ENCODE measurements at places on chromosomes 16 and 17.

- no peak for DNase-seq
These were observed 49.3 kb upstream of the WSB1 start for GRCh38 chr17:27244491-27245223.

- DNase-seq, result no peak
These were observed 48.7 kb upstream of the NLK start for GRCh38 chr17:27993723-27994310.

- DNase-seq, result no peak
These were observed 3.1 kb upstream of the PERCC1 start for GRCh38 chr16:1427473-1428461.

- DNase-seq, result no peak
These were observed 4.9 kb downstream of the MT3 start for GRCh38 chr16:56594292-56594619.

DNA sequence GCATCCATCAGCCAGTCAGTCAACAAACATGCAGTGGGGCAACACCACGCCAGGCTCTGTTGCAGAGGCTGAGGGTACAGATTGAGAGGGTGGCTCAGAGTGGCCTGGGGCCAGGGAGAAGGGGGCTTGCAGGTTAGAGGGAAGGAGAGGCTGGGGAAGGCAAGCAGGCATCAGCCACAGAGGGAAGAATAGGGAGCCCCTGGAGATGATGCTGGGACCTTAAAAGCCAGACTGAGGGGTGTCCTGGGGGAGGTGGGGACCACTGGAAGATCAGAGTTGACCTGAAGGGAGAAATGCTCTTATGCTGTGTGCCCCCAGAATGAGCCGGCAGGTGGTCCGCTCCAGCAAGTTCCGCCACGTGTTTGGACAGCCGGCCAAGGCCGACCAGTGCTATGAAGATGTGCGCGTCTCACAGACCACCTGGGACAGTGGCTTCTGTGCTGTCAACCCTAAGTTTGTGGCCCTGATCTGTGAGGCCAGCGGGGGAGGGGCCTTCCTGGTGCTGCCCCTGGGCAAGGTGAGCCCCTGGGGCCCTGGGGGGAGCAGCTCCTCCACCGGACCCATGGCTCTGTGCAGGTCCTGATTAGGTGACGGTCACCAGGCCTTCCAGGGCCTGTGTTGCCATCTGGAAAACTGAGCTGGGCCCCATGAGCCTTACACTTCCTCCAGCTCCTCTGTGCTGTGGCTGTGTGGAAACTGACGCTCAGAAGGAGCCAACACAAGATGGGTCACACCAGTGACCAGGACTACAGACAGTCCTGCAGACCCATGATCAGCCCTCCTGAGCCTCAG is 1.7 kb downstream of the CORO1A start:
- DNase-seq, result no peak

- DNase-seq, result no peak
These were observed at the start of gene RNF157 for GRCh38 chr17:76240461-76241203. Gene RNF157, minus strand, starts transcription at chr17:76240493. Its CDS starts 253 bp downstream, at chr17:76240240.

DNA sequence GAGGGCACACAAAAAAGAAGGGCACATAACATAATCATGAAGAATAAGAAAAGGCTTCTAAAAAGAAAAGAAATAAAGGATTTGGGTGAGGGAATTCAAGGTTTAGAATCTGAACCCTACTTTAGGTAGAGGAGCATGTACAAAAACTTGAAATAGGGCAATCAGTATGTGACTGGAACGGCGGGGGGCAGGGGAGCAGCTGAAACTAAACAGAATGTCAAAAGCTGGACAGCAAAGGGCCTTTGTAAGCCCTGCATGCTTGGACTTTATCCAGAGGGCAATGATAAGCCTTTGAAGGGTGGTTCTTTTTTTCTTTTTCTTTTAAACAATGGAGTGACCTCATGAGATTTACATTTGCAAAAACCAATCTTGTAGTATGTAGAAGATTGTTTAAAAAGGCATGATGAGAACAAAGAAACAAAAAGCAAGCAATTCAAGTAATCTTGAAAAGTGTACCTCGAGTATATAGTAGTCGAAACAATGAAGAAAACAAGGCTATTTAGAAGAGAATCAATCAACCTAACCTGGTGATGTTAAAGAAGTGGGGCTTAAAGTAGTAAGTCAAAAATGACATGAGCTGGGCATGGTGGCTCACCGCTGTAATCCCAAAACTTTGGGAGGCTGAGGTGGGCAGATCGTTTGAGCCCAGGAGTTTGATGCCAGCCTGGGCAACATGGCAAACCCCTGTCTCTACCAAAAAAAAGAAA is 46.7 kb upstream of the ANKFY1 start:
- DNase-seq, result peak; percentile 49

DNA sequence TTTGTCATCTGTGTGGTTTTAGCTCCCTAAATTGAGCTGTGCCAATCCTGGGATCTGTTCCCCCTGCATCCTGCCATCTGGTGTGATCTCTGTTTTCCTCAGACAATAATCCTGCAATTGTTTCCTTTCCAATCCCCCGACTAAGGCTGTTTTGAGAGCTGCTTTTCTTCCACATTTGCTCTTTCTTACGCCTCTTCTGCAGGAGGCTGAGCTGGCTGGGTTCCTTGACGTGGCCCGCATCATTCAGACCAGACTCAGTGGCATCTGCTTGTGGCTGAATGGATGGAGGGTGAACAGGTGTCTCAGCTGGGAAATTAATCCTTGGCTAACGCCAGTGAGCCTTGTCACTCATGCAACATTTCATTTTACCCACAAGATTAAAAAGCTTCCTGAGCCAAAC is 9.8 kb upstream of the MED9 start:
- no peak for DNase-seq

DNA sequence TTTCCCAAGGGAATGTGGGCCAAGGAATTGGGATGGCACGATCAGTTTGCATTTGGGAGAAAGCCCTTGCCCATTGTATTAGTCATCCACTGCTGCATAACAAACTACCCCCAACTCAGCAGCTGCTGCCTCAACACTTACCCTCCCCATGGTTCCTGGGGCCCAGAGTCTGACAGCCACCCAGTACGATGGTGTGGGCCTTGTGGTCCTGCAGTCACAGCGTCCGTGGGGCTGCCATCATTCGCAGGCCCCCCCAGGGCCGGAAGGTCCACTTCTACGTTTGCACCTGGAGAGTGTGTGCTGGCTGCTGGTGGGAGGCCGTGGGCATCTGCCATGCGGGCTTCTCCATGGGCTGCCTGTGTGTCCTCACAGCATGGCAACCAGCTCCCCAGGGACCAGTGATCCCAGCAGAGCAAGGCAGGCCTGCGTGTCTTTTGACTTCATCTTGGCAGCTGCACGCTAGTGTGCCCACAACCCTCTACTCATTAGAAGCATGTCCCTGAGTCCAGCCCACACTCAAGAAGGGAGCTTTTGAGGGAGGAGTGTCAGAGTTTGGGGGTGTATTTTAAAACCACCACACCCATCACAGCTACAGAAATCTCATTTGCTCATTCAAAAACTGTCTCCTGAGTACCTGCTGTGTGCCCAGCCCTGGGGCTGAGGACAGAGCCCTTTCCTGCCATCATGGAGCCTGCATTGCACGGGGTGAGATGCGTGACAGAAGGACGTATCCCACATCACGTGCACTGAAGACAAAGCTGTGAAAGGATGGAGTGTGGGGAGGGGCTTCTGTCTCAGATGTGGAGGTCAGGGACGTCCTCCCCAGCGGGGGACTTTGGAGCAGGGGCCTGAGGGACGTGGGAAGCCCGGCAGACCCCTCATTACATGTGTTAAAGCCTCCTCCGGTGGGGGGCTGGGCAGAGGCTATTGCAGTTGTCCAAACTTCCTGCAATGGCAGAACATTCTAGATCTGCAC is 185.0 kb upstream of the ZNF469 start:
- no peak for DNase-seq

- no peak for DNase-seq
These were observed 644 bp upstream of the ARL2BP start for GRCh38 chr16:57244463-57244766.

DNA sequence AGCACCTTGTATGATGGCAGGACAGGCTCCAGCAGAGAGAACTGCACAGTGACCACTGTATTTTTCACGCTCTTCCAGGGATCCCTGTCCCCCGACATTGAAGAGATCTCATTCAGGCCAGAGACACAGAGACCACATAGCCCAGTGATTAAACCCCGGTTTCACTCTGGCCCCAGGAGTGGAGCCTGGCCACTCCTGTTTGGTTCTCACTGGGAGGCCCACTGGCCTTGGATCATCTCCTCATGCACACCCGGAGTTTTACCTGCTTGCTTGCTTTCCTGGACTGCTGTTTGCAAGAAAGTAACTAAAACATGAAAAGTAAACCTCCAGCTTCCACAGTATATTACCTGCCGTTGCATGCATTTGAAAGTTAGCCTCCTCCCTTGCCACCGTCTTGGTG is 13.2 kb upstream of the CLEC18C start:
- no peak for DNase-seq

GRCh38 chr17:79919164-79919585 is 79.9 kb upstream of the CBX4 start:
- DNase-seq, result peak; percentile 97

DNA sequence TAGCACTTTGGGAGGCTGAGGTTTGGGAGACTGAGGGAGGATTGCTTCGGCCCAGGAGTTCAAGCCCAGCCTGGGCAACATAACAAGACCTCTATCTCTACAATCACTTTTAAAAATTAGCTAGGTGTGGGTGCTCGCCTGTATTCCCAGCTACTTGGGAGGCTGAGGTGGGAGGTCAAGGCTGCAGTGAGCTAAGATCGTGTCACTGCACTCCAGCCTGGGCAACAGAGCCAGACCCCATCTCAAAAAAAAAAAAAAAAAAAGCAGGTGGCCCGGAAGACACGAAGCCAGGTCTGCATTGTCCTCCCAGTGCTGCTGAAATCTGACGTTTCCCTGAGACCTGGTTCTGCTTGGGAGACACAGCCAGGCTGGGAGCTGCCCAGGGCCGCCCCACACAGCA is 18.8 kb upstream of the TIMP2 start:
- no peak for DNase-seq

DNA sequence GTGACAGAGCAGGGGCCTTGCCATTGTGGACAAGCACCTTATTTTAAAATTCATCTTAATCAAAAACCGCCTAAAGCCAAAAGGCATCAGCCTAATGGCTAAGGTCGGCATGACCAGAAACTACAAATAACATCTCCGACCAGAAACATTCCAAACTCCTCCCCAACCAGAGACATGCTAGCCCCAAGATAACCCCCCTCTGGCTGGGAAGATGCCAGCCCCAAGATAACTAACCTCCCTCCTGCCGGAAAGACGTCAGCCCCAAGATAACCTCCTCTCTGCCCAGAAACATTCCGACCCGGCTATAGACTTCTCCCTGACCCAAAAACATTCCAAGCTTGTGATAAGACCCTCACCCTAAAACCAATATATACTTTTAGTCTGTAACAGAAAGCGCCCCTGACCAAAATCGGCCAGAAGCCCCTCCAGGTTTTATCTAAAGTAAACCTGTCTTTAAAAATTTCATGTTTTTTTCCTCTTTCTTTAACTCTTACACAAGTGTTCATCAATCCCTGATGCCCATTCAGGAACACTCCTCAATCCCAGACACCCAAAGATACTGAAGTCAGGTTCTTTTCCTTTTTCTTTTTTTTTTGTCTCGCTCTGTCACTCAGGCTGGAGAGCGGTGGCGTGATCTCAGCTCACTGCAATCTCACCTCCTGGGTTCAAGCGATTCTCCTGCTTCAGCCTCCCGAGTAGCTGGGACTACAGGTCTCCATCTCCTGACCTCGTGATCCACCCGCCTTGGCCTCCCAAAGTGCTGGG is 32.7 kb downstream of the TLE7 start:
- no peak for DNase-seq

DNA sequence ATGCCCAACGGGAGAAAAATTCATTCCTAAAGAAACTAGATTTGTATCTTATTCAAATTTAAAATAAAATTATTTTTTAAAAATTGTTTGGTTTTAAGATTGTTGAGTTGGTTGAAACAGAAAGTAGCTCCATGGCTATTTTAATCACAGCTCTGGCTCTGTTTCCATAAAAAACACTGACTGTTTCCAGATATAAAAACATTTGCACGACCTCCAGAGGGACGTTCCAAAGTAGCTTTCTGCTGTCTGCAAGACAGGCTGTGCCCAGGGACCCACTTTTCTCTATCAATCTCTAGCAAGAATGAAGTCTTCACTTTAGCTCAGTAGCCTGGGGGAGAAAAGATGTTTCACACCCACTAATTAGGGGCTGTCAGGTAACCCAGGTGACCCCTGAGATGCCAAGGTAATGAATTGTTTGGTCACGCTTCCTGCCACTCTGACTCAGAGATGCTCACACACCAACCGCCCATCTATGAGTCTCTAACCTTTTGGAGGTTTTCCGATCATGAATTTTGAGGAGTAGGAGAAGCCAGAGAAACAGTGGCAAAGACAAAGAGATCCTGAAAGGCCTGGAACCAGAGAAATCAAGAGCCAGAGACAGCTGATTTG is 220.1 kb upstream of the SOX9 start:
- no peak for DNase-seq

- DNase-seq, result no peak
These were observed 15.8 kb downstream of the TSPOAP1 start for GRCh38 chr17:58312829-58313228.

GRCh38 chr16:11913425-11914079 is 2.2 kb downstream of the GSPT1 start:
- no peak for DNase-seq

- DNase-seq, result no peak
These were observed 661 bp downstream of the TEX2 start for GRCh38 chr17:64262198-64262999.

DNA sequence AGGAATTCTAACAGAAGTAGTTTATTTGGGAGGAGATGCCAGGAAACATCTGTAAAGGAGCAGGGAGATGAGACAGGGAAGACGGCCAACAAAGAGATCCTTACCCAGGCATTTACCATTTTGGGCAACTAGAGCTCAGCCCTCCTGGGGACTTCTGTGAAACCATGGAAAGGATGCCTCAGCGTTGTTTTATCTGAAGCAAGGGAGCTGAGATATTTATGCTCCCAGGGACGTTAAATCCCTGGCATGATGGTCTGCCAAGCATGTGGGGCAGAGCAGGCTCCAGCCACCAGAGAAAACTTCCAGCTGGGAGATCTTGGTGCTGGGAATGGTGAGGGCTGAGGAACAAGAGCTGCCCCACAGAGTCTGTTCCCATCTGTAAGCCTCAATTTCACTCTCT is 114.8 kb upstream of the FOXF1 start:
- DNase-seq, result no peak

DNA sequence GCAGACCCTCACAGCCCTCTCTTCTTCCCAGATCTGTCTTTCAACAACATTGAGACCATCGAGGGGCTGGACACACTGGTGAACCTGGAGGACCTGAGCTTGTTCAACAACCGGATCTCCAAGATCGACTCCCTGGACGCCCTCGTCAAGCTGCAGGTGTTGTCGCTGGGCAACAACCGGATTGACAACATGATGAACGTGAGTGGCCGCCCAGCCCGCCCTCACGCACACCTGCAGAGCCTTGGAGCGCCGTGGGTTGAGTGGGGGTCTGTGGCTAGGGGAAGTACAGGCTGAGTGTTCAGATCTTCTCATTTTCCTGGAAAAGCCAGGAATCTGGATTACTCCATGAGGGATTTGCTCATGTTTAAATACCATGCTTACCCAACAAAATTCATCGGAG is 15.2 kb downstream of the DRC3 start:
- DNase-seq, result no peak

- no peak for DNase-seq
These were observed 83.5 kb downstream of the MARCHF10 start for GRCh38 chr17:62724398-62725146.

- DNase-seq, result no peak
These were observed 40.3 kb downstream of the MAP1LC3B start for GRCh38 chr16:87432330-87432915.

Measured in LNCaP clone FGC (cell line).